ENCODE measurements at places on chromosomes 5 and 9. TPM values are rescaled to one million over a fixed set of nuclear protein-coding genes. Genes with fewer than 3 reads are reported as not detected.

The KLF9 gene
- total RNA-seq: 35.5 TPM

The IL4 gene
- not detected for total RNA-seq

The PCDHB14 gene
- total RNA-seq: 0.22 TPM

The MLANA gene
- total RNA-seq: not detected

The LRRC14B gene
- total RNA-seq: not detected

The UTP15 gene
- total RNA-seq: 11.4 TPM

The C8G gene
- 3.9 TPM for total RNA-seq

The SPINK6 gene
- not detected for total RNA-seq

The SLC6A3 gene
- not detected for total RNA-seq
